SHP77 treated with DMSO at 0.1 percent for 48 hours (cell line): ENCODE measurements at places on chromosomes 3 and 15.

DNA sequence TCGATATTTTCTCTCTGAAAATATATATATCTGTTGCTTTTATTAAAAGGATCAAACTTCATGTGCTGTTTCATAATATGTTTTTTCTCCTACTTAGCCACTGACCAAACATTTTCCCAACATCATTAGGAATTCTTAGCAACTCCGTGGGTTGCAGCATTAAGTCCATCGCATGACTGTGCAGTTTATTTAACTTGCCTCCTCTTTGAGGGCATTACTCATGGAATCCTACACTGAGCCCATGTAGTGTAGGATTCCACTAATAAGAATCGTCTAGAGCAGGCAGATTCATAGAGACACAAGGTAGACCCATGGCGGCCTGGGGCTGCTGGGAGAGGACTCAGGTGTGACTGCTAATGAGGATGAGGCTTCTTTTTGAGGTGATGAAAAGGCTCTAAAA lies 49.3 kb downstream of the CMTM6 start:
- no peak for DNase-seq

GRCh38 chr3:58518291-58518789 lies 18.6 kb downstream of the ACOX2 start:
- no peak for DNase-seq

GRCh38 chr15:31364301-31365031 lies 37.8 kb downstream of the KLF13 start:
- no peak for DNase-seq

DNA sequence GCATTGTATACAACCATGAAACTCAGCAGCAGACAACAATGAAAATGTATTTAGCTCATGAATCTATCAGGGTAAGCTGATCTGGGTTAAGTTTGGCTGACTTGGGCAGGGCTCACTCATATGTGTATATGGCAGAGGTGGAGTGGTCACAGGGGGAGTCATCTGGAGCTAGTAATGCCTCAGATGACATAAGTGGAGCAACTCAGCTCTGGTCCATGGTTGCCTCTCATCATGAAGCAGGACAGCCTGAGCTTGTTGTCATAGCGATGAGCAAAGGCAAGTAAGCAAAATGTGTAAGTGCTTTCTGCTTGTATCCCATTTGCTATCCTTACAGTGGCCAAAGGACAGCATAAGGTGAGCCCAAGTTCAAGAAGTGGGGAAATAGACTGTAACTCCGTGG lies 64.5 kb downstream of the ALCAM start:
- DNase-seq = no peak

DNA sequence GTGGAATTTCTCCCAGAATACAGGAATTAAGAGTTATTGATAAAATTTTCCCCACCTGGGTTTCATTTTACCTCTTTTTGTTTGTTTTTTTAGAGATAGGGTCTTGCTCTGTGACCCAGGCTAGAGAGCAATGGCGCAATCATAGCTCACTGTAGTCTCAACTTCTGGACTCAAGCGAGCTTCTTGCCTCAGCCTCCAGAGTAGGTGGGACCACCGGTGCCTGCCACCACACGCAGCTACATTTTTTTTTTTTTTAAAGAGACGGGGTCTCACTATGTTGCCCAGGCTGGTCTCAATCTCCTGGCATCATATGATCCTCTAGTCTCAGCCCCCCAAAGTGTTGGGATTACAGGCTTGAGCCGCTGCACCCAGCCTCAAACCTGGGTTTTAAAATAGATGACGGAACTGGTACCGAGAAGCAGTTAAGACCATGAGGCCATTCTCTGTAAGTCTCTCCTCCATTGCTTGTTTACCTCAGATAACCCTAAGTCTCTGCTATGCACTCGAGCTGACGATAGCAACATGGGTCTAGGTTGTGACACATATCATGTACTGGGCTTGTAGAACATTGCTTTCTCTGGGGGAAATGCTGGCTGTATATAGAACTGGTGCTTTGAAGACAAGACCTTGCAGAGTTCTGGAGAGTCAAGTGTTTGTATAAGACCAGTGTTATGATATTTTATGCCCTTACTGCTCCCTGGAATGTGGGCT lies 16.4 kb downstream of the ETV5 start:
- no peak for DNase-seq

- DNase-seq = no peak
Measured at GRCh38 chr3:13966302-13966701, 86.4 kb upstream of the WNT7A start.

- no peak for DNase-seq
Measured at GRCh38 chr3:159726231-159726964, 262.2 kb upstream of the IL12A start.

DNA sequence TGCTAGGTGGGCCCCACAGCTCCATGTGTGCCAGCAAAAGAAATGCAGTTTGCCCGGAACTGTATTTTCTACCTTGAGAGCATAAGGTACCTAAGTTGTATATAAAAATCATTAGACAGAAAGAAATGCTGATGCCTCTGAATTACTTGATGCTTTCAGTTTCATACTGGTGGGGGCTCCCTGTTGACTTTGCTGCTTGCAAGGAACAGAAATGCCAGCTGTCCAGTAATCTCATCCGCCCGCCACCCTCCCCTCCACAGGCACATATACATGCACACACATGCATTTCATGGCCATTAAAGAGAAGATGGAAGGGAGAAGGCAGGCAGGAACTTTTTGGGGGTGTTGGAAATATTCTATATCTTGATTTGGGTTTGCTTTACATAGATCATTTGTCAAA lies 38.4 kb downstream of the LIMD1 start:
- no peak for DNase-seq

DNA sequence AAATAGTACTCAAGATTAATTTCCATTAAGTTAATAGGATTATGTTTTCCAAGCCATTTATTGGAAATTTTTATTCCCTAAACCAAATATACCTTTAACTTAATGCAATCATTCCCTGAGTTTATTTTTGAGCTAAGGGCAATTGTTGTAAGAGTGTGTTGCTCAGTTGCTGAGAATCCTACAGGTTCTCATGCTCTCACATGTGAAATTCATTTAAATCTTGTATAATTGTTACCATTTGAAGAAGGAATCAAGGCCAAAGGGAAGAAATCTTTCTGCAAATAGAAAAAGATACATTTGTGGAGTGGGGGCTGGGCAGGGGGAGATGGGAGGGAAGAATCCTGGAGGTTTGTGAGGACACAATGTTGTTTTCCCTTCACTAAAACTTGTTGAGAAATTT lies 202.7 kb upstream of the STRIT1 start:
- no peak for DNase-seq

DNA sequence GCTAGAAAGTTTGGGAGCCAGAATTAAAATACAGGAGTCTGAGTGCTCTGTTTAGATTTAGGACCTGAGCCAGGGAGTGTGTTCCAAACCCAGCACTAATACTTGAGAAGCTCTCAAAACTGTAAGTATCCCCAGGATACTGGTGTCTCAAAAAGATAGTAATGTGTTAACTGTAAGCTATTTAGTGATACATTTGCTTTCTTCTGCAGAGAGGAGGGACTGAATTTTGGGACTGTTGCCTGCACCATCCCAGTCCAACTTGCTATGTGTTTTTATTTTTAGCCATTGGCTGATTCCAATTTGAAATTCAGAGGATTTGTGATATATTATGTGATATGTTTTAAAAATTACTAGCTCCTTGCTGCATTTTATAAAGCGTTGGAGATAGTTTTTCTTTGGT lies 31.5 kb downstream of the UBE2E1 start:
- DNase-seq = no peak

DNA sequence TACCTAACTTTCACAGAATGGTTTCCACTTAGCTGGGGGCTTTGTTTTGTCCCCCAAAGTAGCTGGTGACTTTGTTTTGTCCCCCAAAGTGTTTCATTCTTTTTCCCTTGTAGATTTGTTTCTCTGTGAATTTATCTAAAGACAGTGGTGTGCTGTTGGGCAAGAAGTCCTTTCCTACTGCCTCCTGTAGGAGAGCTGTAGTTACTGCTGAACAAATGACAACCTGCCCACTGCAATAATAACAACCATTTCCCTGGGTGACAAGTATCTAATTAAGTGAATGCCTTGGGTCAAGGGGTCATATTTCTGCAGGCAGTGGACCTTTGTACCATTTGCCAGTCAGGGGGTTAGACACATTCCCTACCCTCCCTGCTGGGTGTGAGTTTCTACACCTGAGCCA lies 125.4 kb upstream of the BFSP2 start:
- no peak for DNase-seq

GRCh38 chr15:41894791-41895463 lies 1.1 kb upstream of the SPTBN5 start:
- DNase-seq = no peak

DNA sequence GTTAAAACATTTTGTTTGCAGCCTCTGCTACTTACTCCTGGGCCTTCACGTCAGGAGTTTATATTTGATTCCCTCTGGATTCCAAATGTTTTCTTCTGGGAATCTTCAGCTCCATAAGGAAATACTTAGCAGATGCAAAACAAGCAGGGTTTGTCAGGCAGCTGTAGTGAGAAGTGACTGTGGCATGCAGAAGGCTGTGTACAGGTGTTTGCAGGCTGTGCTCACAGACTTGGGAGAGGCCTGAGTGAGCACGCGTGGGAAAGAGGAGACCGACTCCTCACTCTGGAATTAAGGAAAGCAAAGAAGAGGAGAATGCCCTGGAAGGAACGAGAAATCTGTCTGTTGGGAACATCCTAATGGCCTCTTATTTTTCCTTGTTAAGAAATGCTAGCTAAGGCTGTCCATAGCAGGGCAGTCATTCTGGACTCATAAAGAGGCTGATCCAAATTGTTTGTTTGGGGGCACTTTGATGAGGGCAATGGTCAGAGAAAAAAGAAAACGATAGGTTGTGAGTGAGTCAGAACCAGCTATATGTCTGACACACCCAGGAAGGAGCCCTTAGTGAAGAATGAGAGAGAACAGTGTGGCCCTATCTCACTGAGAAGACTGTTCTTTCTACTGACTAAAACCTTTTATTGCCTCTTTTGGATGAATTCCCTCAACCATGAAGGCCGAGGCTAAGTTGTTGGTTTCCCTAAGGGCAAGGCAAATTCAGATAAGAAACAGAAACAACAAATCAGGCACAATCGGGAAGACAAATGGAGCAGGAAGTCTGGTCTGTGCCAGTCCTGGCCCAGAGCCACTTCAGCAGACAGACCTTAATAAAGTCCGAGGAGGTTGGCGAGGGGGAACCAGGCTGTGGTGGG lies 82.6 kb downstream of the TGFBR2 start:
- no peak for DNase-seq

DNA sequence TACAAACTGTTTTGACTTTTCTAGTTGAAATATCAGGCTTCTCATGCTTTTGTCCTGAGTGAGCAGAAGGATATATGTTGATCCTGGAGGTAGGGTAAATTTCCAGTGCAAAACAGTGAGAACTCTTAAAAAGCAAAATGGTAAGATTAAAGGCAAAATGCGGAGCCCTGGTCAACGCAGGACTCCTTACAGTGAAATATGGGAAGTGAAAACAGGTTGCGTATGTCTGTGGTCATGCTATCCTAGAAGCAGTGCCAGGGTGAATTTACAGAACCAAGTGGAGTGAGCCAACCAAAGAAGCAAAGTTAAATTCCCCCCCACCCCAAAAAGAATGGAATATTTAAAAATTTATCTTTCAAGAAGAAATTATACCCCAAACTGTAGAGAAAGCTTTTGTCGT lies 256.4 kb downstream of the NR2F2 start:
- DNase-seq = no peak

DNA sequence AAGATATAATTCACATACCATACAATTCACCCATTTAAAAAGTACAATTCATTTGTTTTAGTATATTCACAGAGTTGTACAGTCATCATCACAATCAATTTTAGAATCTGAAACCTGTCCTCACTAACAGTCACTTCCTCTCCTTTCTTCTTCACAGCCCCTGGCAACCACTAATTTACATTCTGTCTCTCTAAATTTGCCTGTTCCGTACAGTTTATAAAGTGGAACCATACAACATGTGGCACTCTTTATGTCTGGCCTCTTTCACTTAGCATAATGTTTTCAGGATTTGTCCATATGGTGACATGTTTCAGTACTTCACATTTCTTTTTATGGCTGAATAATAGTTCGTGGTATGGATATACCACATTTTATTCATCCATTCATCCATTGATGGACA lies 22.7 kb downstream of the ERICH6 start:
- DNase-seq = no peak

- DNase-seq = no peak
Measured at GRCh38 chr15:42233107-42233506, 25.0 kb upstream of the VPS39 start.

DNA sequence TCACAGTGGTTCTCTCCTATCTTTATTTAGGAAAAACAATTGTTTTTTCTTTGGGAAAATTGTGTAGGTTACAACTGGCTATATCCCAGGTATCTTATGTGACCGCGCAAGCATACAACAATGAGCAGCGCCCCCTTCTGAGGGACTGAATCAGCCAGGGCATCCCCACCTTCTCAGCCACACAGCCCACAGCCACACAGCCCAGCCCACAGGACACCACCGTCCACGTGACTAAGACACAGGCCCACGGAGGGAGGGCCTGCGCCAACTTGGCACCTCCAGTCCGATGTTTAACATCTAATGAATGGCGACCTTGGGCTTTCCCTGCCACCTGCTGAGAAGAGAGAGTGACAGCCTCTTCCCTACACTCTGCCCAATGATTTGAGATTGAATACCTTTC lies 68.1 kb downstream of the ATP10A start:
- DNase-seq = no peak

- DNase-seq = no peak
Measured at GRCh38 chr3:114328345-114328744, 34.5 kb downstream of the TIGIT start.

- DNase-seq = no peak
Measured at GRCh38 chr3:43884581-43884980, 193.8 kb downstream of the ABHD5 start.

GRCh38 chr3:142706321-142707127 lies 17.3 kb upstream of the TRPC1 start:
- no peak for DNase-seq

DNA sequence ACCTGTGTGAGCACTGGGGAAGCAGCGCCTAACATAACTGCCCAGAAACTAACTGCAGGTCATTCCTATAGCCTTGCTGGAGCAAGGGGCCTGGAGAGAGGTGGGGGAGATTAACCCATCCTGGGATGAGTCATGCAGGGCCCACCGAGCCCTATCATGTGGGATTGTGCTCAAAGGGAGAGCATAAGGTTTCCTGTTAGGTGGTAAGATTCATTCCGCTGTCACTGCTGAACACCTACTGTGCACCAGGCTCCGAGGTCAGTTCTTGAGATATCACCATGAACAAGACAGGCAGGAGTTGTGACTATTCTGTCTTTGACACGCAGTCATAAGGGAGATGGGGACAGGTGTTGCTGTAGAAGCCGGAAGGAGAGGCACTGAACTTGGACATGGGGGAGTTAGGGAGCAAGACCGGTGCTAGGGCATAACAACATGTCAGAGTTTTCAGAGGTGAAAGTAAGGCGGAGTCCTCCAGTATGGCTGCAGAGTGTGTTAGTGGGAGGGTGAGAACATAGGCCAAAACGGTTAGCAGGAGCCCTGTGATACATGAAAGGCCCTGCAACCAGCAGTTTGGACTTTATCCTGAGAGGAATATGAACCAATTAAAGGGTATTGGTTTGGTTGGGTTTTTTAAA lies 2.4 kb downstream of the SLC25A38 start:
- no peak for DNase-seq

DNA sequence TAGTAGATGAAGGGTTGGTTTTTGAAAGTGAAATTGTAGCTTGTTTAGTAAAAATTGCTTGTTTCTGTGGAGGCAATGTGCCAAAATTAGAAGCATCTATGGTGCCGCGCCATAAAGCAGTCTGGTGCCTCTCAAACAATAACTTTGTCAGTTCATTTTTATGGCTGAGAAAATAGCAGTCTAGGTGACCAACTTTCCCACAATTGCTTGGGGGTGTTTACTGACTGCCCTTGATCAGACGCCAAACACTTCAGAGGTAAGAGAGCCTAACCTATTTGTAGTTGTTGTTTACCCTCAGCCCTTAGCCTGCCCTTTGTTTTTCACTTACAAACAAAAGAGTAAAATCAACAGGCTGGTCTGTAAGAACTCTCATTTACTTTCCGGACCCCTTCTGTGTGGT lies 174.5 kb downstream of the FNDC3B start:
- no peak for DNase-seq
